ENCODE measurements at places on chromosomes 16 and 17.
A peak's percentile ranks its signal among the peaks of the same experiment; 100 is the strongest.

DNA sequence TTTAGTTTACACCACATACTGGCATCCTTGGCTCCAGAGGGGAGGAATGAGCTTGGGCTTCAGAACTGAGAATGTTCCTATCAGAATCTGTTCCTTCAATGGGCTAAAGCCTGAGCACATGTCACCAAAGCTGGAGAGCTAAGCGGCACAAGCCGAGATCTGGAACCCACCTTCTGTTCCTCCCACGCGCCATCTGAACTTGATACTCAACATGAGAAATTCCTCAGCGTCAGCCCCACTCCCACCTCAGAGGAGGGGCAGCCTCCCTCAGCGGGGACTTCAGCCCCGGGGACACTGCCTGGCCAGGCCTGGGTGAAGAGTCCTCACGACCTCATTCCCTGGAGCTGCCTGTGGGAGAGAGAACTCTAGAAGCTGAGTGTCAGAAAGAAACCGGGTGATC is 22.8 kb upstream of the SLC47A1 start:
- no peak for DNase-seq

GRCh38 chr16:56275076-56275475 is 83.8 kb downstream of the GNAO1 start:
- DNase-seq, result no peak

DNA sequence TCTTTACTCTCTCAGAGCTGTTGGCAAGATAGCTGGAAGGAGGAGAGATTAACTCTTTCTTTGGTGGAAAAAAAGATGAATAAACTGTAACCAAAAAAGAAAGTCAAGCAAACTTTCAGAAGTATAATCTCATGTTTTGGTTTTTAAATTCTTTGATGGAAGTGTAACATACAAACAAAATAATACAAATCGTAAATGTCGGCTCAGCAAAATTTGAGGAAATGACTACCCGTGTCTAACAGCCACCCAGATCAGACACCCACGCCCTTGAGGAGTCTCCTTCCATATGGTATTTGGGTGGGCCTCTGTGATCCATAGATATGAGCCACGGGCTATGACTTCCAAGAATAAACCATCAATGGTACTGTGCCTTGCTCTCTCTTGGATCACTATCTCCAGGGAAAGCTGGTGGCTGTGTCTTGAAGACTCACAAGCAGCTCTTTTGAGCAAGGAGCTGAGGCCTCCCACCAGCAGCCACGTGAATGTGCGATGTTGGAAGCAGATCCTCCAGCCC is 9.6 kb upstream of the CD300C start:
- DNase-seq, result no peak

GRCh38 chr16:77787452-77787851 is 912 bp upstream of the VAT1L start:
- DNase-seq, result no peak

GRCh38 chr16:70407811-70408274 is 31.1 kb downstream of the ST3GAL2 start:
- DNase-seq, result peak; percentile 61

DNA sequence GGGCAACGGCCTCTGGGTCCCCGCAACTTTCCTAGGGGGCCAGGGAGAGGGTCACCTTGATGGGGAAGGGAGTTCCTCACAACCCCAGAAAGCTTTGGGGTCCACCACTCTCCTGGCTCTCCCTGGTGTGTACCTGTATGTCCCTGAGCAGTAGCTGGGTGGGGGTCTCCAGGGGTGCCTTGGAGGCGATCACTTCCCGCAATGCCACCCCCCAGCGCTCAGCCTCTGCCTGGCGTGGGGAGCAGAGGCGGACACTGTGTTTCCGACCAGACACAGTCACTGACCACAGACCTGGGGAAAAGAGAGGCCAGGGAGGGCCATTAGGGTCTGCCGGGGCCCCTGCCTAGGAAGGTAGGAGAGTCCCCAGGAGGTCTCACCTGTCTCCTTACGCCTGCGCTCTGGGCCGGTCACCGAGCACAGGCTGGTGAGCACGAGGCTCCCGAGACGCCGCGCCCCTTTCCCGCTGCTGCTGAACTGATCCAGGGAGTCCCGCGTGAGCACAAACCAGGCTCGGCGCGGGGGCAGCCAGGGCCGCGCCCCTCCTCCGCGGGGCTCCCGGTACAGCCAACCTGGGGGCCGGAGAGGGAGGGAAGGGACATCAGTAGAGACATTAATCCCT is 3.4 kb downstream of the PLEKHH3 start:
- no peak for DNase-seq

DNA sequence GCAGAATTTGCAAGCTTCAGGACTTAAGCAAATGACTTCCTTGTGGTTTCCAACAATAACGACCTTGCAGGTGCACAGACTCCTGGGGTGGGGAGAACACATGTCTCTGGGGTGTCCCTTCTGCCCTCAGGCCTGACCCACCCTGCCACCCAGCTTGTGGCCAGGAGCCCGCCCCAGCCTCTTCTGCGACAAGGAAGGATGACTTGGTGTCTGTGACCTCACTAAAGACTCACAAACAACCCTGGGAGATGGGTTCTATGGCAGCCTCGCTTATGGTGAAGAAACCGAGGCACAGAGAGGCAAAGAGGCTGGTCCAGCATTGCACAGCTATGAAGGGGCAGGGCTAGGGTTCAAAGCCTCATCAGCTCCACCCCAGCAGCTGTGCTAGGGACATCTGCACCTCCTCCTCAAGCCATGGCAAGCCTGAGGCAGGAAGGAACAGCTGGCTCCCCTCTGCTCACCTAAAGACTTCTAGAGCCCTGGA is 2.6 kb downstream of the ATP2A3 start:
- DNase-seq, result no peak

- no peak for DNase-seq
Measured at GRCh38 chr16:81767987-81768592, 11.0 kb upstream of the PLCG2 start.

DNA sequence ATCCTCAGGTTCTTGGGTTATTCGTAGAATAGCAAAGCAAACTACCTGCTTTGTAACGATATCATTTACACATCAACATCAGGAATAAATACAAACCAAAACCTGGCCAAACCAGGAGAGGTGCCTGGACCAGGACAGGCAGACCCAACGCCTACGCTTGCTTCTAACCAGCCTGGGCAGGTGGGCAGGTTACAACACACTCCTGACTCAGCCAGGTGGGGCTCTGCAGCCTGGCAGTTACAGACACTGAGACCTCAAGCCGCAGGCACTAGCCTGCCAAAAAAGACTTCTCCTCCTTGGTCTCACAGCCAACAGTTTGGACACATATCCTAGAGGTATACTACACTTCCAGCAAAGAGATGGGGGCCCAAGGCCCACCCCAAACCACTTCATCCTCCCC is 14.0 kb downstream of the ANKRD11 start:
- no peak for DNase-seq

DNA sequence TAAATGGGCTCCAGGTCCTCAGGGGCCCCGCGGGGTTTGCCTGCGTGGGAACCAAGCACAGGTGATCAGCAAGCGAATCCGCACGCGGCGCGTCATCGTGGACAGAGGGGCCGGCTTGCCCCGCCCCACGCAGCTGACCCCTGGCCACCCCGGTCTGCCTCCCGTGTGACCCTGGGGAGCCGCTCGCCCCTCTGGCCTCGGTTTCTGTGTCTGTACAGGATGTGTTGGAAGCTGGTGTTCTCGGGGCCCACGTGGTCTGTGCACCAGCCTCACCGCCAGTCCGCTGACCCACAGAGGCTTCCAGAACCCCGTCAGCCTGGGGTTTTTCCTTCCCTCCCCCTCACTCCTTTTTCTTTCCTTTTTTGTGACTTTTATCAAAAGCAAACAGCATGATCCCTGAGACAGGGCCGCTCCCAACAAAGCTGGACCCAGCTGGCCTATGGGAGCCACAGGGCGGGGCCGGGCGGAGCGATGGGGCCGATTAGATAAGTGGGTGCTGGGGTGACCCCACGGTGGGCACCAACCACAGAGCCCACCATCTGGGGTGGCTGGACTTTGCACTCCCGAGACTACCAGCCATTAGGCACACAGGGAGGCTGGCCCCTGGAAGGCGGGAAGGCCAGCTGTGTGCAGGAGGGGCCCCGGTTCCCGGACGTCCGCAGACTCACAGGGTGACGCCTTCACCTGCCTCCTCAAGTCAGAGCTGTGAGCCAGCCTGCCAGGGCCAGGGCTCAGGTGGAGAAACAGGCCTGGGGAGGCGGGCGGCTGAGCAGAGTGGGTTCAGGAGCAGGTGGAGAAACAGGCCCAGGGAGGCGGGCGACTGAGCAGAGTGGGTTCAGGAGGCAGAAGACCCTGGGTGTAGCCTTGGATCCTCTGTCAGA is 56.0 kb downstream of the ZFPM1 start:
- DNase-seq, result peak; percentile 53

- DNase-seq, result no peak
Measured at GRCh38 chr16:76784530-76784929, 406.5 kb upstream of the MON1B start.

DNA sequence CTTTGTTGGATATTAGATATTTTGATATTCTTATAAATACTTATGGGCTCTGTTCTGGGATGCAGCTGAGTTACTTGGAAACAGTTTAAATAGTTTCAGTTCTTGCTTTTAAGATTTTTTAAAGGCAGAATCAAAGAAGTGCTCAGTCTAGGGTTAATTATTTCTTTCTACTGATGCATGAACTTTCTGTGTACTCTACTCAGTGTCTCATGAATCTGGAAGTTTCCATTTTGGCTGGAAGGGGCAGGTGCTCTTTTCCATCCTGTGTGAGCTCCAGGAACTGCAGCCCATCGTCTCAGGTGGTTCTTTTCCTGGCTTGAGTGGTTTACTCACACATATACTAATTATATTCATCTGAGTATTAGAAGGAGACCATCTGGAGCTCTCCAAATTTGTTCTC is 61.1 kb upstream of the CPHXL start:
- DNase-seq, result no peak

GRCh38 chr17:48153691-48154358 is 46.3 kb downstream of the SNX11 start:
- no peak for DNase-seq

DNA sequence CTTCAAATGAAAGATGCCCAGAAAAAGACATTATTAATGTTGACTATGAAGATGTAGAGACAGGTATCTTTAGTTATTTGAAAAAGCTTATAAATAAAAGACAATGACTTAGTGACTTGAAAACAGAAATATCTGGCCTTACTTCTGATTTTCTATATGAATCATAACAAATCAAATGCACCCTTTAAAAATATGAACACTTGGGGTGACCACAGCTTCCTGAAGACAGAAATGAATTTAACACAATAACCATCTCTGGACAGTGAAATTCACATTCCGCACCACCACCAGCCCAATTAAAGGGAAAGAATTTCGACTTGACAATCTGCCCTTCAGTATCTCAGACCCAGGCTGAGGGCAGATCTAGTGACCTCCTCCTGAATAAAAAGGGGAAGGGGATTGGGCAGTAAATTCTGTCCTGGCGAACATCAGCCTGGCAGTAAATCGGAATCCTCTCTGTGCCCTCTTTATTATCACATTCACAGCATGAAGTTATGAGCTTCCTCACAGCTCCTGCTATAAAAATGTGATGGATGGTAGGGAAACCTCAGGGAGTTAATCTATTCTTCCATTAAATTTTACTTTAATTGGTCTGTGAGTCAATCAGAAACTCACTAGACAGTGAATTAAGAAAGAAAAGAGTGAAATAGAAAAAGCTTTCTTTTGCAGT is 131.5 kb downstream of the SNX11 start:
- DNase-seq, result no peak

DNA sequence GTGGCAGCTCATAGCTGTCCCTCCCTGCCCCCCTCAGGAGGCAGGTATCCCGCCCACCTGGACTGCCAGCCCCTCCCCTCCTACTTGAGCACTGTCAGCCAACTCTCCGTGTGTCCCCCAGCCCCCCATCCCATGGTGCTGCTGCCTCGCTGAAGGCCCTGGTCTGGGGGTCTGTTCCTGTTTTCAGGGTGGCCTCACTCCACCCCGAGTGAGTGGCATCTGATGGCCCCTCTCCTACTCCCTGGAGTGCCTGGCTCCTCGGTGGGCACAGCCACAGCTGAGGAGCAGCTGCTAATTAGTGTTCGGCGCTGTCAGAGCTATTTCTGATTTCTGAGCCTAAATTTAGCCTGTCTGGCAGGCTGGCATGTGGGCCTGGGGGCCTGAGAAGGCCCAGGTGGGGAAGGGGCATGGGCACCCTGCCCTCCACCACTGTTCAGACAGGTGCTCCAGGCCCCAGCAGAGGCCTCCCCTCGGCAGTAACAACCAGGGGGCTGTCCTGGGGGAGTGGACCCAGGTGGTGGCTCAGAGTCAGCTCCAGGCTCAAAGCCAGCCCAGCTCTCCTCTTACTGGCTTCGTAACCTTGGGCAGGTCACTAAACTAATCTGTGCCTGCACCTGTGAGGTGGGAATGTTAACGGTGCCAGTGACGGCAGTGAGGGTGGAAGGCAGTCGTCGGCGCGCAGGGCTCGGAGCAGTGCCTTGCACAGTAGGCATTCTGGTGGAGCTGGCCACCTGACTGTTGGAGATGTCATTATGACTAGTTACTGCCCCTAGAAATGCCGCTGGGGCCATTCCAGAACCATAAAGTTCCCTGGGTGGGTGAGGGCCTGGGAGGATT is 6.5 kb downstream of the FMNL1 start:
- no peak for DNase-seq
